ENCODE measurements at places on chromosomes 1 and 21. TPM values are rescaled to one million over a fixed set of nuclear protein-coding genes. Genes with fewer than 3 reads are reported as not detected.

DNA sequence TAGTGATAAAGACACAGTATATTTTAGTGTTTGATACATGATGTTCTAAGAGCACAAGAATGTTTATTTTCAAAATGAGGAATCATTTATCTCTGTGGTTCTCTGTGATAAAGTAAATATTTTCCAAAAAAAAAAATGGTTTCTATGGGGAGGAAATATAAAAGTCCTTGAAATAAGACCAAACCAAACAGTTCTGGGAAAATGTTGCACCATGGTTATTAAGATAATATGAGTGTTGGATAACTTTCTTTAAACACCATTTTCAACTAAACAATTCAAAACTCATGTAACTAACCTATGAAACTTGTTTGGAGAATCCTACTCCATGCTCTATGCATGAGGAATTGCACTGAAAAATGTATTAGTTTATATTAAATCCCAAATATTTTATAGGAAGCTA is 184.6 kb downstream of the KCNT2 start:
- DNase-seq: no peak

GRCh38 chr21:34602061-34602460 is 12.9 kb downstream of the RCAN1 start:
- no peak for DNase-seq

GRCh38 chr1:36880155-36881067 is 153.9 kb downstream of the GRIK3 start:
- no peak for DNase-seq

GRCh38 chr1:19923953-19924346 is 533 bp upstream of the PLA2G2E start:
- no peak for DNase-seq

DNA sequence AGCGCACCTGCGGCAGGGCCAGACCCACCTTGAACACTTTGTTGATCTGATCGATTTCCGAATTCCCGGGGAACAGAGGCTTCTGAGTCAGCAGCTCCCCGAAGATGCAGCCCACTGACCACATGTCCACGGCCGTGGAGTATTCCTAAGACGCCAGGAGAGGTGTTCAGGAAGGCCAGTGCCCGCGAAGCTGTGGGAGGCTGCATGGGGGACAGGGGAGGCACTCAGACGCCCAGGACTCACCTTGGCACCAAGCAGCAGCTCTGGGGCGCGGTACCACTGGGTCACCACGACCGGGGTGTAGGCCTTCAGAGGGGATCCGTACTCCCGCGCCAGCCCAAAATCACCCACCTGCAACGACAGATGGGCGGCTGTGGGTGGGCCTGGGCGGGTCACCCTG is 11.2 kb upstream of the SLC35E2B start:
- DNase-seq: no peak

DNA sequence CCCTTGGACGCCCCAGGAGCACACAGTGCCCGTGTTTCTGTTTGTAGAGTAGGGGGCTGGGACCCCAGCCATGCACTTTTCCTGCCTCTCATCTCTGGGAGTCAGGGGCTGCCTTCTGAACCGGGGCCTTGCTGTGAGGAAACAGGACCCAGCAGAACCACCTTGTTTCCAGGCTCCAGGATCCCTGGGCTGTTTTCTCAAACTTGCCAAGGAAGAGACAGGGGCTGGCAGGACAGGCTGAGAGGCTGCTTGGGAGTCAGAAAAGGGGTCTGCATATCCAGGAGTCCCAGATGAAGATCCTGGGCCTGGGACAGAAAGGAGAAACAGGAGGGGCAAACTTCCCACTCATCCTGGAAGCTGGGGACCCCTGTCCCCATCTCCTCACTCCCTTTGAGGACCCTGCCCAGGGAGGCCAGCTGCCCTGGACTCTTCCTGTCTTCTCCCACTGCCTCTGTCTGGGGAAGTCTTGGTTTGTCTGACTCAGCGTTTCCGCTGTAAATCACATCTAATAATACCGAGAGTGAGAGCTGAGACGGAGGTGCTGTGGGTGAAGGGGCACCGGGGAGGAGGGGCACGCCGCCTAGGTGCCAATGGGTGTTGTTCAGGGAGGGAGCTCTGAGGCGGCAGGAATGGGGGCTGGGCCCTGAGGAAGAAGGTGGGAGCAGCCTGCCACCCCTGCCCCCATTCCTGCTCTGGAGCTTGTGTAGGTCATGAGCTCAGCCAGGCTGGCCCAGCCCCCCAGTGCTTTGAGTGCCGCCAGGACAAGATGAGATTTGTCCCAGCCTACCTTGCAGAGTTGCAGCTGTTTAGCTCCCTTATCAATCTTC is 16.7 kb downstream of the POU3F1 start:
- peak; percentile 91 for DNase-seq

DNA sequence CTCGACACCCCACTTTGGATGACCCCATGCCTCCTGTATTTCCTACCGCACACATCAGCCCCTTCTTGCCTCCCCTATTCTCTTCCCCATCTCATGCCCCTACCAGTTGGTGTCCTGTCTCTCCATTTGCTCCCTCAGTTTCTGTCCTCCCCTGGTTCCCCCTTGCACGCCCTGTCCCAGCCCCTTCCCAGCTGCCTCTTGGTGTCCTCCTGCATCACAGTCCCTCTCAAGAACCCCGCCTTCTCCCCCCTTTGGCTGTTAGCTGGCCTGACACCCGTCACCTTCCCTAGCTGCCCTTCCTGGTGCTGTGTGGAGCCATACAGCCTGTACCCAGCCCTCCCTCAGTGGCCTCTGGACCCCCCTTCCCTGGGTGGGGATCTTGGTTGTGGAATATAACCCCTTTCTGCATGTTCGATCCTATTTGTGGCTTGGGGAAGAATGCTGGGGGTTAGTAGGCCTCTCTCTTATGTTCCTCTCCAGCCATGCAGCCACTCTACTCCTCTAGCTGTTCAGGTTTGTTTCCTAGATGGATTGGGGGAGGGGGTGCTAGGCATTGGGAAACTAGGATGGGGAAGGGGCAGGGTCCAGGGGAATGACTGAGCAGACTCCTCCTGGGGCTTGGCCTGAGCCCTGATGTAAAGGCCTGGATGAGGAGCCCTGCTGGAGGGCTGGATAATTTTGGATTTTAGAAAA is 41.4 kb upstream of the NFASC start:
- no peak for DNase-seq

DNA sequence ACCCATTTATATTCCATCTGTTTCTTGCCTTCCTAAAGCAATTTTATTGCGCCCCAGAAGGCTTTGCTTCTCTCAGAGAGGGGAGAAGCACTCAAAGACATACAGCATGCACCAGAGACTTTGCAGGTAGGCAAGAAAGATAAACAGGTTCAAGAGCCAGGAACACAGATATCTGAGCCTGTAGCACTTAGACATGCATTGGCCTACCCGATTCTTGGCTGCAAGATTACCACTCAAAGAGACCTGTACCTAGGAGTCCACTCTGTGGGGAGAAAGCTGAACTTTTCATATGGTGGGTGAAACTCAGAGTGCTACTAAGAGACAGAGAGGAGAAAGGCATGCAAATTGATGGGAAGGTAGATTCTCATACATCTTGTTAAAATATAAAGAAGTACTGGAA is 609.4 kb upstream of the PKN2 start:
- no peak for DNase-seq

- no peak for DNase-seq
Observed at GRCh38 chr1:220787069-220787619, 431 bp downstream of the MTARC1 start.

DNA sequence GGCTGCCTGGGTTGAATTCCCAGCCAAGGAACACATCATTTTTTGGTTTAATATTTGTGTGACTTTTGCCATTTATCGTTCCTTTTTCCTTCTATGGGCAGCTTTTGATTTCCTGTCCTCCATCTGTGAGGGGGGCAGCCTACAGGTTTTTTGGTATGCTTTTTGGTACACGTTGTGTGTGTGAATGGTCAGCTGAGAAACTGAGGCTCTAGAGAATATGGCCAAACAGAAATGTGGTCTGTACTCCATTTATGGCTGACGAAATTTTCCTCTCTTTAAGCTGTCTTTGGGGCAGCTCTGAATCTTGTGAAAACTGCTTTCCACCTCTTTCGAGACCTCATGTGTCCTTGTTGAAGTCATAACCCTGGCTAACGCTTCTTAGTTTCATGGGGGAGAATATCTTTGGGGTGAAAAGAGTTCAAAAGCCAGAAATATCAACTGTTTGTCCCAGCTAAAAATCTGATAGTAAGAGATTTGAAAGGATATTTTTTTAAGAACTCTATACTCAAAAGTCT is 26.6 kb downstream of the NRDC start:
- no peak for DNase-seq

DNA sequence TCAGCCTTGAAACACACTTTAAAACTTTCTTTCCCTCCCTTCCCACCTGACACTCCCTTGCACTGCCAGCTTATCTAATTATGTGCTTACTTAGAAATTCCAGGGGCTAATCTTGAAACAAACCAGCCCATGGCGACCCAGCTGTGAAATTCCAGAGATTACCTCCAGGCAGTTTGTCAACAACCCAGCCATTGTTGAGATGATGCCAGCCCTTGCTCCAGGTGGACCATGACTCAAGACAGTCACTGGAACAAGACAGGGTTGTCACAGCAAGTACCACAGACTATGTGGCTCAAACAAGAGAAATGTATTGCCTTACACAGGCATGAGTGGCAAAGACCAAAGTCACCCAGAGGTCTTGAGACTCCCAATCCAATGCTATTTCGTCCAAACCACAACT is 7.9 kb downstream of the FYB2 start:
- DNase-seq: no peak

DNA sequence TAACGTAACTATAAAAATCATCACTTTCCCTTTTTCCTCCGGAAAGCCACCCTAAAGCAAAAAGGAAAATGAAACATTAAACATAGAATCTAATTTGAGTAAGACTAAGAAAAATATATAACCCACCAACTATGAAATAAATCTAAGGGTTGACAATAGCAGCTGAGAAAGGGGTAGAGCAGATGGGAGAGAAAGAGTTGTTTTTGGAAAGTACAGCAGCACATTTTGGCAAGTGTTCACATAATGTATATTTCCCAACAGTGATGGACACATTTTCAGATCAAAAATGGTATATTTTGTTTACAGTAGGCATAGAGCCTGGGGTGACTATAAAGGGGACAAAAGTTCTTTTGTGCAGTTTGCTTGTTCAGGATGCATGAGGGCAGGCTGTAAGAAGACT is 1287.4 kb upstream of the B3GALT2 start:
- DNase-seq: no peak

DNA sequence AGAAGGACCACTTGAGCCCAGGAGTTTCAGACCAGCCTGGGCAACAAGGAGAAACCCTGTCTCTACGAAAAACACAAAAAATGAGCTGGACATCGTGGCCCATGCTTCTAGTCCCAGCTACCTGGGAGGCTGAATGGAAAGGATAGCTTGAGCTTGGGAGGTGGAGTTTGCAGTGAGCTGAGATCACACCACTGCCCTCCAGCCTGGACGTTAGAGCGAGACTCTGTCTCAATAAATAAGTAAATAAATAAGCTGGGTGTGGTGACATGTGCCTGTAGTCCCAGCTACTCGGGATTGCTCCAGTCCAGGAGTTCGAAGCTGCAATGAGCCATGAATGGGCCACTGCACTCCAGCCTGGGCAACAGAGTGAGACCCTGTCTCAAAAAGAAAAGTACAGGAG is 3.6 kb downstream of the AKR1A1 start:
- DNase-seq: no peak

DNA sequence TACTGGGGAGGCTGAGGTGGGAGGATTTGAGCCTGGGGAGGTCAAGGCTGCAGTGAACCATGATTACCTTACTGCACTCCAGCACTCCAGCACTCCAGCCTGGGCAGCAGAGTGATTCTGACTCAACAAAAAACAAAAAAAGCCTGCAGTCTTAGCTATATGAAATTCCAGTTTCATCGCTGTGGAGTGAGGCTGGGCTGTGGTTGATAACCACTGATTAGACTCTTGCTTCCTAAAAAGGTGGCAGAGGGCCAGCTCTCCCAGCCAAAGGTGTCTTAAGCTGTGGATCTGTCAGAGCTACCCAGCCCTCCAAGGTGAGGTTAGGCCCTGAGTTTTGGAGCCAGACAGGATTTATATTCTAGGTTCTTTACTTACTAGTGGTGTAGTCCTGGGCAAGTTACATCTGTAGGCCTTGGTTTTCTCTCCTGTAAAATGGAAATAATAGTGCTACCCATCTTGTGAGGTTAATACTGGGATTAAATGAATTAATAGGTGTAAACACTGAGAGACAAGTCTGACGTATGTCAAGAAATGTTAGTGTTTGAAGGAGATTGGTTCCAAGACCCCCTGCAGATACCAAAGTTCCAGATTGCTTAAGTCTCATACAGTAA is 35.9 kb downstream of the TMCC2 start:
- DNase-seq: peak; percentile 76

DNA sequence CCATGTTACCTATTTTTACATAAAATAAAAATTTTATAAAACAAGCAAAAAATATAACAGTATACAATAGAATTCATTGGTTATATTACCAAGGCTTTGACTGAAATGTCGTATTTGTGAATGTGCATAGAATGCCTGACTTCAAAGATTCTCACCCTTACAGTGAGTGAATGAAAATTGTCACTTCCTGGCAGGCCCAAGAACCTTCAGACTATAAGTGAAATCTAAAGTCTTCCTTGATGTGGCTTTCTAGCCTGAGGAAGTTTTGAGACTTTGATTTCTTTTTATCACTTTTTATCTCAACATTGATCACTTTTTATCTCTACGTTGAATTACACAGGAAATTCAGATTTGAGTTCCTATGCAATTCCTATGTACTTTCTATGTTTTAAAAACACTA is 104.7 kb upstream of the KIAA0040 start:
- DNase-seq: no peak

GRCh38 chr21:42219606-42220137 is 732 bp downstream of the ABCG1 start:
- DNase-seq: no peak

GRCh38 chr1:183632964-183633363 is 2.6 kb downstream of the ARPC5 start:
- DNase-seq: peak; percentile 30

GRCh38 chr1:204574865-204575163 is 58.6 kb downstream of the MDM4 start:
- DNase-seq: no peak

DNA sequence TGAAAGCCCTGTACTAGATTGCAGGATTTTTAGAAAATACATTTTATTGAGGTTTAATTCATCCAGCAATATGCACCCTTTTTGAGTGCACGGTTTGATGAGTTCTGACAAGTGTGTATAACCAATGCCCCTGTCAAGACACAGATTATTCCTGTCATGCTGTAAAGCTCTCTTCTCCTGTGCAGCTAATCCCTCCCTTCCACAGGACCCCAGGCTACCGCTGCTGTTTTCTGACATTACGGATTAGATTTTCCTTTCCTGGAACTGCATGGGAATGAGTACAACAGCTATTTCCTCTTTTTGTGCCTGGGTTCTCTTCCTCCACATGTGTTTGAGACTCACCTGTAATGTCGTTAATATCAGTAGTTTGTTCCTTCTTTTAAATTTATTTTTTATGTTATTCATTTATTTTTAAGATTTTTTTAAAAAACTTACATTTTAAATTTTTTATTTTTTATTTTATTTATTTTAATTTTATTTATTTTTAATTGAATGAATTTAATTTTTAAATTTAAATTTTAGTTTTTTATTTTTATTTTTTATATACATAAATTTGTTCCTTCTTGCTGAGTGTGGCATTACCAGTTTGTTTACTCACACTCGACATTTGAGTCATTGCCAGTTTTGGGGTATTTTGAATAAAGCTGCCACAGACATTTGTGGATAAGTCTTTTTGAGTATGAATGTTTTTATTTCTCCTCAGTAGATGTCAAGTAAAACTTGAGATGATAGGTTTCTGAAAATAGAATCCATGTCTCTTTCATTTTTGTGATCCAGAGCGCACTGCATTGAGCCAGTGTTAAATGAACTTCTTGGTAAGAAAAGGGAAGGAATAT is 79.0 kb upstream of the B3GALT5 start:
- DNase-seq: no peak

GRCh38 chr1:202599669-202600431 is 110.4 kb downstream of the SYT2 start:
- peak; percentile 77 for DNase-seq

The GIPC2 gene
- total RNA-seq: 1.0 TPM

The SYTL1 gene
- total RNA-seq: 1.4 TPM

Measured in M059J (cell line).